Nucleus accumbens (tissue), 56 donors: ENCODE measurements at places on chromosomes 4 and X.
A peak's percentile ranks its signal among the peaks of the same experiment; 100 is the strongest.

GRCh38 chr4:2537011-2537830 lies 774 bp downstream of the FAM193A start:
- DNase-seq, result peak; percentile 21

GRCh38 chr4:52728691-52729240 lies 22.5 kb downstream of the ERVMER34-1 start:
- no peak for DNase-seq

DNA sequence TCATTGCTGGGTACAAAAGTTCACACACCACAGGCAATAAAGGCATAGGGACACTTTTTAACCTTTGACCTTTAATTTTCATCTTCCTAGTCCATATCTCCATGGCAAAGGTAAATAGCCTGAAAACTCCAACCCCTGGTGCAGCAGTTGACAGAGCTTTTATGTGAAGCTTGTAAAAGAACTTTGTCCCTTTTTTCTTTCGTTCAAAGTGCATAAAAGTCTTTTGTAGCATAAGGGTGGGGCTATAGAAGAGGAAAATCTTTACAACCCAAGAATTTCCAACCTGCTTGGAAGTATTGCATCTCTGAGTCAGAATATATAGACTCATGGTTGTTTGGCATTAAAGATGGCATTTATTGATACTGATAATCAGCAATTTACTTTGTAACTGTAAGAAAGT lies 20.4 kb downstream of the POF1B start:
- no peak for DNase-seq

DNA sequence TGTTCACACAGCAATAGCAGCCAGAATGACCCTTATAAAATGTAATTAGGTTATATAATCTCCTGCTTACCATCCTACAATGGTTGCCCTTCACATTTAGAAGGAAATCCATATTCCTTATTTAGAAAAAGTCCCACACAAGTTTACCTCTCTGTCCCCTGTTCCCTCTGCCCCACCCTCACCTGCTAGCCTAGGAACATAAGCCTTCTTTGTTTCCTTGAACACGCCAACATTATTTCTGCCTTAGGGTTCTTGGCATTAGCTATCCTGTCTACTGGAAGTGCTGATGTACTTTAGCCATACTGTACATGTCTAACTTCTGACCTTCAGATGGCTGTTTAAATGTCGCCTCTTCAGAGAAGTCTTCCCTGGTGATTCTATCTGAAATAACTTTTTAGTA lies 28.4 kb upstream of the USP53 start:
- DNase-seq, result no peak

GRCh38 chr4:111652236-111652635 lies 493.0 kb upstream of the FAM241A start:
- DNase-seq, result no peak
